ENCODE measurements at places on chromosomes 1 and 21.

DNA sequence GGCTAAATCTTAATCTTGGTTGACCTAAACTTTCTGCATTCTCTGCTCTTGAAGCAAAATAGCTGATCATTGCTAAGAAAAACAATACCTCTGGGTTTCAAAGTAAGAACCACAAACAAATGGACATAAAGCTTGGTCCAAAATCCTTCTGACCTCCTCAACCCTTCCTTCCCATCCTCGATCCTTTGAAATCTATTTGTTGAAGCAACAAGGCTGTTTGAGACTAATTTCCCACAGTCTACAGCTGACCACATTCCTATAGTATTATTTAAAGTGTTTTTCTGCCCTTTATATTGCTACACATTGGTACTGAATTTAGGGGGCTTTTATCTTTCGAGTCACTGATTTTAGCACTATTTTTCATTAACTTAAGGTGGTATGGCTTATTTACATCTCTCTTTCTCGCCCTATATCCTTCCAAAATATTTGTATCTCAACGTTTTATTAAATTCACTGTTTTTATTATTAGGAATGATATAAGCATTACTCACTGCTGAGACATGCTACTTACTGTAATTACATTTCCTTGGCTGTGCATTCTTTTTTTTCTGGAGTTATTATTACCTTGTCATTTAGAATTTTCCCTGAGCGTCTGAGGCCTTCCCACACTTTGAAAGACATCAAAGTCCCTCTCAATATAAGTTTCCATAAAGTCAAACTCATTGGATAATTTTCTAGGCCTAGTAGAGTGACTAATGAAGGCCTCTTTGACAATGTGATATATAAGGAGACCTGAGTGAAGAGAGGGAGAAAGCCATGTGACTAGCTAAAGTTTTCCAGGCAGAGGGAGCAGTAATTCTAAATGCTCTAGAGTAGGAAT, 73.9 kb downstream of the RAB3GAP2 start:
- no peak for DNase-seq

DNA sequence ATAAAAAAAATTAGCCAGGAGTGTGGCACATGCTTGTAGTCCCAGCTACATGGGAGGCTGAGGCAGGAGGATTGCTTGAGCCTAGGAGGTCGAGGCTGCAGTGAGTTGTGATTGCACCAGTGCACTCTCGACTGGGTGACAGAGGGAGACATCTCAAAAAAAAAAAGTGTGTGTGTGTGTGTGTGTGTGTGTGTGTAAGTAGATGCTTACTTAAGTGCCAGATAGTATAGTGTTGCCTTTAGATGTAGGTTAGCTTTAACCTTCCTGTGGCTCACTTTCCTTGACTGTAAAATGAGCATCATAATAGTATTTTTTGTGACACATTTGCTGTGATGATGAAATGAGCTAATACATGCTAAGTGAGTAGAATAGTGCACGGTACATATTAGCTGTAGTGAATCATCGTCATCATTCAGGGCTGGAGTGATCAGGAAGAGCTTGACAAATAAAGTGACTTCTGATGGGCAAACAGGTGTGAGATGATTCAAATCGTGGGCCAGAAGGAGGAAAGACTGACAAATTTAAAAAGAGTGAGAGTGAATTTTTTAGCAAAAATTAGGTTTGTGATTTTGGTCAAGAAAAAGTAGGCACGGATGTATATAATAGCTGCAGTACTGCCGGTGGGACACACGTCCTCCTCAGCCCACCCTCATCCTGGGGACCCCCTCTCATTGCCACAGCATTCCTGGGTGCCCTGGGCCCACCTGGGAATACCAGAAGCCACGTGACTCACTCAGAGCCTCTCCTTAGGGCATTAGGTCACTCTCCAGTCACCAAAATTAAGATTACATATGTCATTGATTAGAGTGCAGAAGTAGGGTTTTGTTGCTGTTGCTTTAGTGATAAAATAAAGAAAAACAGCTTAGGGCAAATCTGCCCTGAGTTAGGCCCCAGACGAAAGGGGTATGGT, 33.9 kb downstream of the EIF2D start:
- no peak for DNase-seq

GRCh38 chr1:221165839-221166500, 286.7 kb downstream of the HLX start:
- DNase-seq: no peak

DNA sequence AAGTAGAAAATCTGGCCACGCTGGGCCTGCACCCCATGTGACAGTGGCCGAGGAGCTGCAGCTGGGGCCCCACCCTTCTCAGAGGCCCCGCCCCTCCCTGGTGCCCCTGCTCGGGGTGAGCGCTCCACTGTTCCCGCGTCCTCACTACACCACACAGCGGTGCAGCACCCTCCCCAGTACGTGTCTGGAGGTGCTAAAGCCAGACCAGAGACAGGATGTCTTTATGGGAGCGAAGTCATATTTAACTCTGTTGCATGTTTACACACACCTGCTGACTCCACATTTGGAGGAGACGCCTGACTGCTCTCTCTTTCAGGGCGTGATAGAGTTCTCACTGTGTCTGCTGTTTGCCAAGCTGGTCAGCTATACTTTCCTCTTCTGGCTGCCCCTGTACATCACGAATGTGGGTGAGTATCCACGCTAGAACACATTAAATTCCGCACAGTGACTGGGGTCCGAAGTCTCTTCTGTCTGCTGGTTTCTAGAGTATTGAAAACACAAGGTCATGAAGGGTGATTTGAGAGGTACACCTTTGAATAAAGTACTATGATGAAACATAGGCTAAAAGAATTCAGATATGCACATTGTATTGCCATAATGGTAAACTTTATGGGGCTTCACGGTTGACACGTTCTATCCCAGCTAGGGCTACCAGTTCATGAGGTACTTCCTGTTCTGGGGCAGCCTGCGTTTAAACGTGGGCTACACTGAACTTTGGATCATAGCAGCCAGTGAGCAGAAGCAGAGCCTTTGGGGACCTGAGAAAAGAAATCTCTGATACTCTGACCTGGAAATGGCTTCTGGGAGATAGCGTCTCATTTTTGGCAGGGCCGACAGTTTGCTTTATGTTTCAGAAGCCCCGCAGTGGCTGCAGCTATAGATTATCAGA, 48.4 kb downstream of the SLC37A1 start:
- no peak for DNase-seq

- no peak for DNase-seq
These were observed 27.5 kb upstream of the NCAM2 start for GRCh38 chr21:20970691-20971090.

GRCh38 chr1:91980663-91981062, 31.5 kb downstream of the BRDT start:
- no peak for DNase-seq

DNA sequence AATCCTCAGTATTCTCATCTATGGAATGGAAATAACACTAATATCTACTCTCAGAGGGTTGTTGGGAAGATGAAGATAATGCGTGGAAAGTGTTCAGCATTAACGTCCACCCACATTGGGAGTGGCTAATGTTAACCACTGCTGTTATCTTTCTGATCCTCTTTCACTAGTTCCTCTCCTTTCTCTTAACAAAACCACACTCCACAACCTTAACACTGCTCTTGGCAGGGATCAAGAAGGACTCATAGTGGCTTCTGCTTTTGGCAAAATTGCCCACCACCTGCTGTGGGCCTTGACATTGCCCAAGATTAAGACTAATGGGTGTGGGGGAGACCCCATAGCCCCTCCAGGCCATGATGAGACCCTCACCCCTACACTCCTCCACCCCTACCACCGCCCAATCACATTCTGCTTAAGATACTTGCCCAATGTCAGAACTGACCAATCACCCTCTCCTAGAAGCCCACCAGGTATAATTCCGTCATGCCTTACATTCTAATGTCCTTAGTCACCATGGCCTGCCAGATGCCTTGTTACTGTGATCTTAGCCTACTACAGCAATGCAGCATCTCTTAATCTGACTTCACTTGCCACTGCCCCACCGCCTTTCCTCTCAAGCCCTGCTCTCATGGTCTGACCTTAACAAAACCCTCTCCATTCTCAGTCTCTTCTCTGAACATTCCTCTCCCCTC, 27.1 kb downstream of the DHCR24 start:
- DNase-seq: no peak

GRCh38 chr1:102435483-102435882, 438.8 kb upstream of the OLFM3 start:
- DNase-seq: no peak

- DNase-seq: no peak
These were observed 43.2 kb upstream of the FMO2 start for GRCh38 chr1:171141688-171142415.

DNA sequence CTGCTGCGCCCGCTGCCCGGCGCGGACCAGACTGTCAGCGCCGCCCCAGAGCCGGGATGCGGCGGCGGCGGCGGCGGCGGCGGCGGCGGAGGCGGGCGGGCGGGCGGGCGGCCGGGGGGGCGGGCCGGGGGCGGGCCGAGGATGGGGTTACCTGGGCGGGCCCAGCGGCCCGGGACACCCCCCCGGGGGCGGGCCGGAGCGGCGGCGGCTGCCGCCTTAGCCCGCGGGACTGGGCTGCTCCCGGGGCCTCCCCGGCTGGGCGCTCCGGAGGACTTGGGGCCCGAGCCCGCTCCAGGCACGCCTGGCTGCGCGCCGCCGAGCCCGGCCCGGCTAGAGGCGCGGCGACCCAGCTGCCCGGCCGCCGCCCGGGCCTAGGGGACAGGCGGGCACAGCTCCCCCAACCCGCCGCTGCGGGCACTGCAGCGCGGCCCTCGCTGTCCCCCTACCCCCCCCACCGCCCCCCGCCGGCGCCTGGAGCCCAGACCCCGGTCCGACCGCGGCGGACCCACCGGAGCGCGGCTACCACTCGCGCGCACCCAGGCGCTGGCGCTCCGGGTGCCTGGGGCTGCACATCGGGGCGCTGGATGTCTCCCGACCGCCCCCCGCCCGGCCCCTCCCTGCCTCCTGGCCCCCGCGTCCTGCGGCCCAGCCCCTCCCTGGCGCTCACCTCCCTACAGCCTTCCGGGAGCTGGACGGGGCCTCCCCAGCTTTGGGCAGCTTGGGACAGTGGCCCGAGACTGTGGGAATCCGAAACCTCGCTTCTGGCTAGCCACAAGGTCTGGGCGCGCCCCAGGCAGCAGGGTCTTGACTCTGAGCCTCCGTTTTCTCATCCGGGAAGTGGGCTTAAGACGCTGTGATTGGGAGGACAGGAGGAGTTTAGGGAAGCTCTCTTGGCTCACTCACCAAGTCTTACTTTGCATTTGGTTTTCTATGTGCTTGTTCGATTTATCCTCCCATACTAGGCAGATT, at the start of gene WNT4:
TSS of gene WNT4 (minus strand) at position 33 of the 969 bp plus-strand sequence. CDS start 175 bp downstream, outside the sequence.
- DNase-seq: peak; percentile 23

GRCh38 chr1:182781841-182782586, 7.6 kb upstream of the NPL start:
- peak; percentile 77 for DNase-seq

DNA sequence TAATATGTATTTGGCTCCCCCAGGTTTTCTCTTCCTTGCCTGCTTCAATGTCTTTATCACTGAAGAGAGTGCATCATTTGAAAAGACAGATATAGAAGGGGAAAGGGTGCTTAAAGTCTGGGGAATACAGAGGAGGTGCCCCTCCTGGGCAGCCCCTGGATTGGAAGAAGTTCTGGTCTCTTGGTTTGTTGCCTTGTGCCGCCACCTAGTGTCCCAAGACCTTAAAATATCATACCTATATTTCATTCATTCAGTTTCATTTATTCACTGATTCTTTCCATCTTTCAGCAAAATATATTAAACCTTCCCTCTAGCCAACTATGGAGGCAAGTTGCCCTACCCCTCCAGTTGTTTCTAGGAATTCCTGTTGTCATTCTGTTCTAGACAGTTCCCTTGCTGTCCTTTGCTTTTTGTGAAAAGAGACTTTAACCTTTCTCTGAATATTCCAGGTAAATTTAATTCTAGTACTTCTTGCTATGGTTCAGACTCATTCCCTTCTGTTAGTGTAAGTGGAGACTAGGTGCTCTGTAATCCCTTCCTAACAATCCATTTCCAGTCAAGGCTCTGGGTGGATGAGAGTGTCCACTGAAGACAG, 56.1 kb downstream of the MEF2D start:
- peak; percentile 33 for DNase-seq

DNA sequence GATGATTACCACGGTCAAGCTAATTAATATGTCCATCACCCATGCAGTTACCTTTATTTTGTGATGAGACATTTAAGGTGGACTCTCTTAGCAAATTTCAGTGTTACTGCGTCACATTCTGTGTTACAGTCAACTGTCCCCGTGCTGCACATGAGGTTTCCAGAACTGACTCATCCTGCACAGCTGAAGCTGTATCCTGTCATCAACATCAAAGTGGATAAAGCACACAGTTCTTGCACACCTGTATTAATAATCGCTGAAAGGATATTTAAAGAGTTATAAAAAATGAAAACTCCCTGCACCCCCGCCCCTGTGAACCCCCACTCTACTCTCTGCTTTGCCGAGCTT, 3.4 kb upstream of the KRTAP10-5 start:
- DNase-seq: peak; percentile 36

DNA sequence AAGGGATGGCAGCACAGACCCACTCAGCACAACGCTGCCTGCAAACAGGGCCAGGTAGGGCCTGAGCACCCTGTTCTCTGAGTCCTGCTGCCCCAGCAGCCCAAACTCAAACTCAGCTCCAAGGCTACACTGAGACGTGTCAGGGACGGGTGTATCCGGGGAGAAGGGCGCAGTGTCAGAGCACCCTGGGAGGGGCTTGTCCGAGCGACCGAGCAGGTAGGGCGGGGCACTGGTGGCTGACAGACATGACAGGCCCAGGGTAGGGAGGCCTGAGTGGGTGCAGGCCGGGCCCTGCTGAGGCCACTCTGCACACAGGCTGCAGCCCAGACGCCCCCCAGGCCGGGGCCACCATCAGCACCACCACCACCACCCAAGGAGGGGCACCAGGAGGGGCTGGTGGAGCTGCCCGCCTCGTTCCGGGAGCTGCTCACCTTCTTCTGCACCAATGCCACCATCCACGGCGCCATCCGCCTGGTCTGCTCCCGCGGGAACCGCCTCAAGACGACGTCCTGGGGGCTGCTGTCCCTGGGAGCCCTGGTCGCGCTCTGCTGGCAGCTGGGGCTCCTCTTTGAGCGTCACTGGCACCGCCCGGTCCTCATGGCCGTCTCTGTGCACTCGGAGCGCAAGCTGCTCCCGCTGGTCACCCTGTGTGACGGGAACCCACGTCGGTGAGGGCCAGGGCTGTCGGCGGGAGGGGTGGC, 5.5 kb downstream of the SCNN1D start:
- DNase-seq: no peak

DNA sequence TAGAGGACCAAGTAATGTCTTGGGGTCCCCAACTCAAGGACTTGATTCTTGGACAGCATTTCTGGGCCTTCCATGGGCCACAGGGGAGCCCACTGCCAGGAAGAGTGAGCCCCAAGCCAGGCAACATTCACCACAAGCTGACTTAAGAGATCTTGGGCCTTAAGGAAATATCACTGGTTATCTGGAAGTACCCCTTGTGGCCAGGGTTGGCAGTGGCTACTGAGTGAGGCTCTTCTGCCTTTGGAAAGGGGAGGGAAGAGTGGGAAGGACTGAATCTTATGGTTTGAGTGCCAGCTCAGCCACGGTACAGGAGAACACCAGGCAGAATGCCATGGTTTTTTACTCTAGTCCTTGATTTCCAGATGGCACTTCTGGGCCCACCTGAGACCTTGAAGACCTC, 228.9 kb upstream of the RGS18 start:
- no peak for DNase-seq

GRCh38 chr21:18117176-18117575, 127.5 kb upstream of the CHODL start:
- no peak for DNase-seq

- no peak for DNase-seq
These were observed 37.2 kb downstream of the EVI5 start for GRCh38 chr1:92747735-92748134.

- no peak for DNase-seq
These were observed 41.7 kb downstream of the ATF3 start for GRCh38 chr1:212650228-212650627.

All from activated naive CD4-positive, alpha-beta T cell treated with Interleukin-2 at 50 U/mL for 16 hours (primary cell).